Small intestine (tissue), 16 donors: ENCODE measurements at places on chromosomes 6 and 20. TPM values are rescaled to one million over a fixed set of nuclear protein-coding genes. Genes with fewer than 3 reads are reported as not detected.

DNA sequence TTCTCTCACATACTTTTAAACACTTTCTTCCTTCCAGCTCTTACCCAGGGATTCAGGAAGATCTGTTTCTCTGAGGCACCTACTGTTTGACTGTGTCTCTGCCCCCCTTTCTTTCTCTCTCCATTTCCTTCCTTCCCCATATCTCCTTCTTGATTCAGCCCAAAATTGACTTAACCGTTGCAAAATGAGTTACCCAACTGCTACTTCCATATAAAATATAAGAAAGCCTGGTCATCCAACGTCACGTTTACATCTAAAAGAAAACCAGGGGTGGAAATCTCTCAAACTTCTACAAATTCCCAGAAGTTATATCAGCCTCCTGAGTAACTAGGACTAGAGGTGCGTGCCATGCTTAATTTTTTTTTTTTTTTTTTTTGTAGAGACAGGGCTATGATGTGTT, 95.2 kb upstream of the INSM1 start:
- DNase-seq, result no peak
- no peak overlapping the region for H3K4me3 ChIP-seq
- H3K27me3 ChIP-seq, result no peaks in the 10 kb centered on the region
- H3K36me3 ChIP-seq, result no peaks in the 10 kb centered on the region

DNA sequence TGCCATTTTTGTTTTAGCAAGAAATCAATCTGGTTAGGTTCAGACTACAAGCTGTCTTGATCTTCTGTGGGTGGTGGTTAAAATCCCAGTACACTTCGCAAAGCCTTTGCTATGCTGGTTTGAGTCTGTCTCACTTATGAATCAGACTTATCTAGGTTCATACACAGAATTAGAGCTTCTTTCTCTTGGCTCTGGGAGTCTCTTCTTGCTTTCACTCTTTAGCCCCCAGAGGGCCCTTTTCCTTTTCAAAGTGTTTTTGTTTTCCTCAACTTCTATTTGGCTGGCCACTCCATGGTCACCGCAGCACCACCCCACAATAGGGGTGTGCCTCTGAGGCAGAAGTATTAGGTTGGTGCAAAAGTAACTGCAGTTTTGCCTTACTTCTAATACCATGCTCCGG, 21.3 kb downstream of the ECI2 start:
- no peaks in the 10 kb centered on the region for H3K27me3 ChIP-seq
- no peak overlapping the region for H3K4me3 ChIP-seq
- H3K27ac ChIP-seq, result no peak overlapping the region
- H3K4me1 ChIP-seq, result peaks cover 7% of the 10 kb centered on the region

DNA sequence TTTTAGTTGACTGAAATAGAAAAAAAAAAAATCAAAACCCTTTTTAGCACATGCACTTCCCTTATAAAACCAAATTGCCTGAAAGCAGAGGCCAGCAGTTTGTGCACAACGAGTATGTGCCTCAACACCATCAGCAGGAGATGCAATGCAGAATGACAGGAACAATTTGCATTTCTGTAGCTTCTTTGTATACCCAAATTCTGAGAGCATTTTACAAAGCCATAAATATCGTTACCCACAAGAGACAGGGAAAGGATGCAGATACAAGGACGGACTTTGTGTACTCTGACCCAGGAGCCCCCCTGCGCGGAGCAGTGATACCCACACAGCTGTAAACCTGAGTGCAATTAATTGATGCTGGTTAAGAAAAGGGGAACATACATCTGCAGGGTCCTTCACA, 285.6 kb downstream of the PRKN start:
- H3K27me3 ChIP-seq, result no peaks in the 10 kb centered on the region
- H3K4me1 ChIP-seq, result no peaks in the 10 kb centered on the region
- H3K4me3 ChIP-seq, result no peak overlapping the region

GRCh38 chr6:127299522-127300240, 33.0 kb downstream of the RNF146 start:
- no peak for DNase-seq
- no peaks in the 10 kb centered on the region for H3K27me3 ChIP-seq
- H3K36me3 ChIP-seq, result no peaks in the 10 kb centered on the region
- no peaks in the 10 kb centered on the region for H3K4me1 ChIP-seq

DNA sequence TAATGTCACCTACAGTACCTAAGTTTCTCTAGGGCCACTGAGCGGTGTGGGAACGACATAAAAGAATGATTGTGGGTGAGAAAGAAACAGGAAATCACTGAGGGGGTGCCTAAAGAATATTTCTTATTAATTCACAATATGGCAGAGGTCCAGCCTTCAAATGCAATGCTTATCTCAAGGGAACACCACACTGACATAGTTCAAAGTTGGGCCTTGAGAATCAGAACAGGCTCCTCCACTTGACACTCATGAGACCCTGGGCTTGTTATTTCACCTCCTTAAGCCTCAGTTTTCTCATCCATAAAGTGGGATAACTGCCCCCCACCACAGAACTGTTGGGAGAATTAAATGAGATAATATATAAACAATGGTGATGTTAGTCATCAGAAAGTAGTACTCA, 40.4 kb upstream of the ARHGAP18 start:
- H3K36me3 ChIP-seq, result no peaks in the 10 kb centered on the region
- no peak overlapping the region for H3K4me3 ChIP-seq
- no peak overlapping the region for H3K27ac ChIP-seq
- H3K27me3 ChIP-seq, result no peaks in the 10 kb centered on the region

DNA sequence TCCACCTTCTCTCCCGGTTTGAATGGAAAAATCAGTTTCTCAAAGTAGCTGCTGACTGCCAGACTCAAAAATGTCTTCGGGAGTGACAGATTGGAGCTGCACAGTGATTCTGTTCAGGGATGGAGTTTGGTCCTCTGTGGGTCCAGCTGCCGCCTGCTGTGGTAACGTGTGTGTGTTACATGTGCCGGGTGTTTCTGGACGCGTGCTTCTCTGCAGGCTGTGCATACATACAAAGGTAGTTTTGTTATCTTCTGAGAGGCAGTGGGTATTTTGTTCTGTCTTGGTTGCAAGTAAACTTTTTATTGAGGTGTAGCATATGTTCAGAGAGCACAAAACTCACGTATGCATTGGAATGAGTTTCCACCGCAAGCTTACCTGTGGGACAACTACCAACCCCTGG, 41.3 kb upstream of the NAA20 start:
- no peaks in the 10 kb centered on the region for H3K4me1 ChIP-seq
- H3K27ac ChIP-seq, result no peak overlapping the region
- no peak for DNase-seq
- H3K36me3 ChIP-seq, result peaks cover 7% of the 10 kb centered on the region

DNA sequence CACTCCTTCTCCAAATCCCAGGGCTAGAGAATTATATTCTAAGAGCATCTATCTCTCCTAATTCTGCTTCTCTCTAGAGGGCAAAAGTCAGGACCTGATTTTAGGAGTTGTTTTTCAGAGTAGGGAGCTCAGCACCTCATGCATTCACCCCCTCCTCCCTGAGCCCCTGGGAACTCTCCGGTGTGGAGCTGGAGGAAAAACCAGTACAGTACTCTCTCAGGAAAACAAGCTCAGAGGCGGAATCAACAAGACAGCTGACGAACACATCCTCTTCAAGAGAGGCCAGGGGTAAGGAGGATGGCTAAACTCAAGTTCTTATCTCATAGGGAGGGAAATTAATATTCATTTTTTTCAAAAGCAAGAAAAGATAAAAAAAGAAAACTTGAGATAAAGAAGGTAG, 120.1 kb upstream of the CDYL start:
- no peaks in the 10 kb centered on the region for H3K4me1 ChIP-seq
- no peaks in the 10 kb centered on the region for H3K36me3 ChIP-seq
- H3K4me3 ChIP-seq, result no peak overlapping the region
- H3K27me3 ChIP-seq, result no peaks in the 10 kb centered on the region
- DNase-seq, result no peak

GRCh38 chr6:70423189-70424134, 10.2 kb downstream of the FAM135A start:
- no peak for DNase-seq
- peaks cover 6% of the 10 kb centered on the region for H3K36me3 ChIP-seq
- H3K27me3 ChIP-seq, result no peaks in the 10 kb centered on the region
- H3K4me1 ChIP-seq, result no peaks in the 10 kb centered on the region

DNA sequence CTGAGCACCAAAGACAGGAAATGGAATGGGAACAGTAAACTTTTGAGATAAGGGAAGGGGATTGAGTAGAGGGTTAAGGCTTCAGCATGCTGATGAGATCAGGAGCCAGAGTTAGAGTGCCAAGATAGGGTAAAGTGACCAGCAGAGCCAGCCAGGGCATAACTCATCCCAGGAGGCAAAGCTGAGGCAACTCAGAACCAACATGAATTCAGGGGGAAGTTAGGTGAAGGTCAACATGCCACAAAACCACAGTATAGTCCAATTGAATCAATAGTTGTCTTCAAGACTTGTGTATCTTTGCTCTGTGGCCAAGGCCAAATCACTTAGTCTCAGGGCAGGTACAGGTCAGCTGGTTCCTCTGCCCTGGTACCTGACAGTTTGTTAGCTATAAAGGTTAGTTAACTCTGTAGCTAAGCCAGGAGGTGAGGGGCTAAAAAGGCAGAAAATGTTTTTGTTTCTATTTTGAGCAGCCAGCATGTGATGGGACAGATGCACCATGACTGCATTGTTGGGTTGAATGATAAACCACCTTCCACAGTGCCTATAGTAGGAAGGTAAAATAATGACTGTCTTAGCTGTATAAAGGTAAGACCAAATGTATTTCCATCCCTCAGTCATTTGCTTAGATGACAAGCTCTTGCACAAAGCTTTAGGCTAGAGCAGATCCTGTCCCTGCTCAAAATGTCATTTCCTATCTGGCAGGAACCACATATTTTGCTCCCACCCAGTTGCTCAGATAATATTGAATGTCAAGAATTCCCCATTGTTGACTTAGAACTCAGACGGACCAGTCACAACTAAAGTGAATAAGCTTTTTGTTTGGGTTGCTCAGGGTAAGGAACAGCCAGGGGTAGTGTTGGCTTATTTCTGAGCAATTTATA, 15.8 kb downstream of the RNF8 start:
- H3K4me3 ChIP-seq, result no peak overlapping the region
- no peaks in the 10 kb centered on the region for H3K27me3 ChIP-seq
- H3K36me3 ChIP-seq, result peaks cover 10% of the 10 kb centered on the region
- DNase-seq, result no peak
- no peak overlapping the region for H3K27ac ChIP-seq

GRCh38 chr6:484746-485145, 93.2 kb downstream of the IRF4 start:
- no peak for DNase-seq
- H3K4me1 ChIP-seq, result no peaks in the 10 kb centered on the region
- peaks cover 14% of the 10 kb centered on the region for H3K36me3 ChIP-seq
- H3K27me3 ChIP-seq, result no peaks in the 10 kb centered on the region
- H3K27ac ChIP-seq, result no peak overlapping the region

DNA sequence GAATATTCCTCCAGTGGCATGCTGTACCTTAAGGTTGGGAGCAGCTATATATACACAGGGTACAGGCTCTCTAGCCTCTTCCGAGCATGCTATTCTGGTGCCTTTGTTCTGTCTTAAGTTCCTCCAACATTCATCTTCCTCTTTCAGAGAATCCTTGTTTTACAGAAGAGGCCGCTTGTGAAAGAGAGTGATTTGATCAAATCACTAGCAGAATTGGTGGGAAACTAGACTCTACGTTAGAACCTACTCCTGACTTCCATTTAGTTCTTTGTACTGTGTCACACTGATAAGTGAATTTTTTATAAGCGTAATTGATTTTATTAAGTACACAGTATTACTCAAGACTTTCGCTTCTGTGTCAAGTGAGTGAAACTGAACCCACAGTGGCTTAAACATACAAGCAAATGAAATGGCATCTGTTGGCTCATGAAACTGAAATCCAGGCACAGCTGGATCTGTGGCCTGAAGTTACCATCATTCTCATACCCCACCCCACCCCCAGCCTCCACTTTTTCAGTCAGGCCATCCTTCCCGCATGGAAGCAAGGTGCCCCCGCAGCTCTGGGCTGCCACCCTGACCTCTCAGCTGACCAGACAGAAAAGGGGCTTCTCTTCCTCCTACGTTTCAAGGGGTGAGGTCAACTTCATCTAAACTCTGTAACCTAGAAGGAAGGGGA, 102.3 kb downstream of the RPP40 start:
- H3K4me3 ChIP-seq, result no peak overlapping the region
- DNase-seq, result no peak
- no peak overlapping the region for H3K27ac ChIP-seq
- H3K36me3 ChIP-seq, result peaks cover 2% of the 10 kb centered on the region

DNA sequence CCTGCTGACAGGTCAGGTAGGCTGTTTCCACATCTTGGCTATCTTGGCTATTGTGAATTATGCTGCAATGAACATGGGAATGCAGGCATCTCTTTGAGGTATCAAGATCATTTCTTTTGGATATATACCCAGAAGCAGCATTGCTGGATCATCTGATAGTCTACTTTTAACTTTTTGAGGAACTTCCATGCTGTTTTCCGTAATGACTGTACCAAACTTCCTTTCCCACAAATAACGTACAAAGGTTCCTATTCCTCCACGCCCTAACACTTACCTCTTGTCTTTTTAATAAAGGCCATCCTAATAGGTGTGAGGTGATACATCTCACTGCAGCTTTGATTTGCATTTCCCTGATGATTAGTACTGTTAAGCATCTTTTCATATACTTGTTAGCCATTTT, 338.7 kb upstream of the RUNX2 start:
- H3K36me3 ChIP-seq, result no peaks in the 10 kb centered on the region
- DNase-seq, result no peak
- no peak overlapping the region for H3K27ac ChIP-seq

DNA sequence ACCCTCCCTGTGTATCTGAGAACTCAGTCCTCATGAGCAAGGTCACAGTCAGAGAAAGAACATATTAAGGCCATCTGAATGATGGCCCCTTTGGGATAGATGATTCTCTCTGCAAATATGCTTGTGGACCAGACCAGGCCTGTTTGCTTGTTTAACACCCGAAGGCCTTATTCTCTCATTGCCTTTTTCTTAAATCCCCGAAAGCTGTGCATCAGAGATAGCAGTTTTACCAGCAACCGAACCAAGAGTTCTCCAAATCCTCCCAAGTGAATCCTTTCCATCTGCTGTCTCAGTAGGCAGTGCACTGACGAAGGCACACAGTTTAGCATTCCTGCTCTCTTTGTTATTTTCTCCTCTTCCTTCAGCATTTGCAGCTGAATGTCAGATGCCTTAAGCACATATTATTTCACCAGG, 79.8 kb downstream of the TRMT6 start:
- H3K4me3 ChIP-seq, result no peak overlapping the region
- no peaks in the 10 kb centered on the region for H3K4me1 ChIP-seq
- no peaks in the 10 kb centered on the region for H3K36me3 ChIP-seq
- DNase-seq, result no peak
- no peak overlapping the region for H3K27ac ChIP-seq
- H3K27me3 ChIP-seq, result no peaks in the 10 kb centered on the region

GRCh38 chr6:98836962-98837944, 2.9 kb downstream of the POU3F2 start:
- no peak overlapping the region for H3K4me3 ChIP-seq
- H3K36me3 ChIP-seq, result no peaks in the 10 kb centered on the region
- peaks cover 83% of the 10 kb centered on the region for H3K27me3 ChIP-seq
- no peaks in the 10 kb centered on the region for H3K4me1 ChIP-seq
- no peak overlapping the region for H3K27ac ChIP-seq

GRCh38 chr20:52880259-52880658, 91.9 kb upstream of the TSHZ2 start:
- no peak overlapping the region for H3K27ac ChIP-seq
- no peaks in the 10 kb centered on the region for H3K4me1 ChIP-seq
- DNase-seq, result no peak

Gene GCNT2
- 9.8 TPM for polyA plus RNA-seq

Gene UNC5CL
- 31.9 TPM for polyA plus RNA-seq

Gene ULBP2
- not detected for polyA plus RNA-seq

Gene IMPG1
- polyA plus RNA-seq, result 2.3 TPM

Gene OR12D3
- not detected for polyA plus RNA-seq

Gene PTGIS
- 8.2 TPM for polyA plus RNA-seq

Gene TSBP1
- not detected for polyA plus RNA-seq

Gene PNPLA1
- 0.55 TPM for polyA plus RNA-seq

Gene EMILIN3
- polyA plus RNA-seq, result 1.0 TPM
